ENCODE measurements at places on chromosomes 1 and 21.

DNA sequence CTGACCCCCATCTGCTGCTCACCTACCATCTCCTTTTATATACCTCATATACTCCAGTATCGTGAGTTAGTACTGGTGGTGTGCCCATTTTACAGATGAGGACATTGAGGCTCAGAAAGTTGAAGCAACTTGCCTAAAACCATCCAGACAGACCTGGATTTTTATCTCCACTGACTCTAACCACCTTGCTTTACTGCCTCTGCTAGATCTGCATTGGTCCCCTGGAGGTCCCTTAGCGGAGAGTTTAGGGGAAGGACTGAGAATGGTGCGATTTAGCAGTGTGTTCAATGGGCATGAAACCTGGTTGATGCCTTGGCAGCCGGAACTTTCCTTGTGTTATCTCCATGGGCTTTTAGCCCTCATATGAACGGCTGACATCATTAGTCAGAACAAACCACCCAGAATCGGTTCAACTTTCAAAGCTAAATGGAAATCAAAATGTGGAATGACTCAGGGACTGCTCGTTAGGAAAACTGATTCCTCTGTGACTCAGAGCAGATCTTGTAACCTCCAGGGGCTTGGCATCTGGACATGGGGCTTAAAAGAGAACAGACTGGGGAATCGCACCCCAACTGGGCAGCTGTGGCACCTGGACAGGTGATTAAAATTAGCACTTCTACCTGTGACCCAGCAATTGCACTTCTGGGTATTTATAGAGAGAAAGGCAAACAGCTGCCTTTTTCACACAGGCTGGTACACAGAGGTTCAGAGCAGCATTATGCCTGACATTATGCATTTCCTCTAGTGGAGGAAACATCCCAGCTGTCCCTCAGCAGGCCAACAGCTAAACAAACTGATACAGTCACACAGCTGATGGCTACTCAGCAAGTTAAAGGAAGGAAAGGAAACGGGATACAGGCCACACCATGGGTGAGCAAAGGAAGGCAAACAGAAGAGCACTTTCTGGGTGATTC is 25.3 kb downstream of the TMEM51 start:
- DNase-seq, result no peak

DNA sequence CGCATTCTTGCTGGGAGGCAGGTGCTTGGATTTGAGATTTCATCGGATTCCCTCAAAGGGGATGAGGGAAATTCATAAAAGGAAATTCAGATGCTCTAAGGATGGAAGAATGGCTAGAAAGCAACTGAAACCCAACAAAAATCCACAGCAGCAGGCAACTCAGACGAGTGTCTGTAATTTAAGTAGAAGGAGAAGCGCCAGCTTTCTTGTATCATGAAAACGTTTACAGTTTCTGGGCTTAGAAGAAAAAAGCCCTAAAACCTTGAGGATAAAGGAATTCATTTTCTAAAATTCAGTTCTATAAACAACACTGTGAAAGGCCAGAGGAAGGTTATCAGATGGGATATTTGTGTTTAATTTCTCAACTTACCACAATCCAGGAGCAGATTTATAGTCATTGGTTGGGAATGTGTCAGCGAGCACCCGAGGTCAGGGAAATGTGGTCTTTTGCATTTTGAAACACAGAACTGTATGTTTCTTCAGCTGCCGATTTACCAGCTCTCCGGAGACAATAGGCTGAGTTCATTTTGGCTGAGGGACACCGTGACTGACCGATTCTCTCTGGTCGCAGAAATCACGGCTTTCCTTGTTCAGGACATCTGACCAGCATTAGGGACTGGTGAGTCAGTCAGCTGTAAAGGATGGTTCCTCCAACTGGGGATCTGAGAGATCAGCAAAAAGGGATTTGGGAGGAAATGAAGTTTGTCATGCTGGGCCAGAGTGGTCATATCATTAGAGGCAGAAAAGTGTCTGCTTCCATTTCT is 111.6 kb upstream of the ERRFI1 start:
- DNase-seq, result no peak

DNA sequence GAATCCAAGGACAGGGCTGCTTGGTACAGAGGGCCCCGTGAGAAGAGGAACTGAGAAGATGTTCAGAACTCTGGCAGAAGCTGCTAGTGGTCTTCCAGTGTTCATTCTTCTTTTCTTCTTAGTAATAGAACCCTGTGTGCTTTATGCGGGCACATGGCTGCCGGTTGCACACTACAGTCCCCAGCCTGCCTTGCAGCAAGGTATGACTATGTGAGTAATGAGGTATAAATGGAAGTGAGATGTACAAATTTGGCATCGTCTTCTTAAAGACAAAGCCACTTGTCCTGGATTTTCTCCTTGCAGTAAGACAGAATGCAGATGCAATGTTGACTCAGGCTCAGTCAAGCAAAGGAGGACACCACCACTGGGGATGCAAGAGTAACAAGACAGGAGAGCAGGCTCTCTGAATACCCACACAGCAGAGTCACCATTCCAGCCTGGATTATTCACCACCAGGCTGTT is 15.0 kb upstream of the ATP1B1 start:
- DNase-seq, result peak; percentile 59

DNA sequence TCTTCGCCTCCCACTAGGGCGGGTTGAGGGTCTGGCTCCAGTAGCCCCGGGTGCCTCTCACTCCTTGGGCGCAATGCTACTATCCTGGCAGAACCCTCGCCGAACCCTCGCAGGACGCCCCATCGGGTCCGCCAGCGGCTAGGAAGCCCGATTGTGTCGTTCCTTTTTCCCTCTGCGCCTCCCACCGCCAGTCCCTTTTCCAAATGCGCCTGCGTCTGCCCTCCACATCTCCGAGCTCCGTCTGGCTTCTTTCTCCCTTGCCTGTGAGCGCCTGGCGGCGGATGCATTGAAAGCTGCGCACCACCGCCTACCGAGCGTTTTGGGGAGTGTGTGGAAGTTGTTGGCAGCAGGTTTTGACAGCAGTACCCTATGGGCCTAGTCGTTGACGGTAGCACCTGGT is 1.0 kb upstream of the DIRAS3 start:
- DNase-seq, result no peak

DNA sequence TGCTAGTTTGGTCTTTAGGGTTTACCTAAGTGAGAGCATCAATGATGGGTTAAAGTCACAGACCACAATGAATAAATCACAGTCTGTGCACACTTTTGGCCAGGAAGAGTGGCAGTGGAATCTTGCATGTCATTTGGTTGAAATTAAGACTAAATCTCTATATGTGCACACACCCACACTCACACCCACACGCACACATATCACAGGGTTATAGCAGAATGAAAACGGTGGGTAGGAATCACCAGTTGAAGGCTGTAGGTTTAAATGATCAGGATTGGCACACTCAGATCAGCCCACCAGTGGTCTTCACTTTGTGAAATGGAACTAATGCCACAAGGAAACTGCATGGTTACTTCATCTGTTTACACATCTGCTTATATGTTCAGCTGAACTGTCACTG is 97.6 kb upstream of the ADAR start:
- DNase-seq, result no peak

DNA sequence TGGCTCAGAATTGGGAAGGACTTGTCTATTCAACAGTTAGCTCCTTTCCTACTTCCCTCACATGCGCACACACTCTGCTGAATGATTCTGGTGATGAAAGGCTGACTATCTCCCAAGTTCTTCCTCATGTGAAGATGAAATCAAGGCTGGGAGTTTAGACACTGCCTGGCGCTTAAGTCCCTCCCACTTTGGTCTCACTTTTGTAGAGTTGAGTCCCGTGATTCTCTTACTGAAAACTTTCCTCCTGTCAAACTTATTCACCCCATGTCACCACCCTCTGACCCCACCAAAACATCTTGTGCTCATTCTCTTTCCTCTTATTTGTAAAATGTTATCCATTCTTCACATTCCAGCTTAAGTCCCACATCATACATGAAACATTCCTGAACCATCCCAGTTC is 8.4 kb upstream of the MRPS6 start:
- DNase-seq, result no peak

- no peak for DNase-seq
Measured at GRCh38 chr21:37006486-37007291, at the start of gene RIPPLY3. TSS of gene RIPPLY3 (plus strand) at chr21:37006702. CDS start at chr21:37006773, 71 bp downstream.

DNA sequence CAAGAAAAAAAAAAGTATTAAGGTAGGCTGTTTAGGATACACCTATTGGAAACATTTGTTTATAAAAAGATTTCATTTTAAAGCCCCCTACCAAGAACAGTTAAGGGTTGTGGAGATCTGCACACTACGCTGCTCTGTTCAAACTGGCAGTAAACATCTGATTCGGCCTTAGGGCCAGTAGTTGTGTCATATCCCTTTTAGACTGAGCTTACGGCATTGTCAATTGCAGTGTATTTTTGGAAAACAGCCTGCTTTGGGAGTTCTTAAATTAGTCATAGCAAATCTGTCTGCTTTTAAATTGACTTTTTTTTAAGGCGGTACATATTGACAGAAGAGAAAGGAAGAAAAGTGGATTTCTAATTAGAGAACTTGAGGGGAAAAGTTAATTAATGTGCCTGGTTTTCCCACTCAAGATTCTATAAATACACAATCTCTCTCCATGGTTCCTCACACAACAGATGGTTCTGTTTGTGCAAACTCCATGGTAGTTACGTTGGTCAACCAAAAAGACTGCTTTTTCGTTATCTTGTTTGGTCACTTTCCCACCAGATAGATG is 1.7 kb upstream of the ELK4 start:
- no peak for DNase-seq

DNA sequence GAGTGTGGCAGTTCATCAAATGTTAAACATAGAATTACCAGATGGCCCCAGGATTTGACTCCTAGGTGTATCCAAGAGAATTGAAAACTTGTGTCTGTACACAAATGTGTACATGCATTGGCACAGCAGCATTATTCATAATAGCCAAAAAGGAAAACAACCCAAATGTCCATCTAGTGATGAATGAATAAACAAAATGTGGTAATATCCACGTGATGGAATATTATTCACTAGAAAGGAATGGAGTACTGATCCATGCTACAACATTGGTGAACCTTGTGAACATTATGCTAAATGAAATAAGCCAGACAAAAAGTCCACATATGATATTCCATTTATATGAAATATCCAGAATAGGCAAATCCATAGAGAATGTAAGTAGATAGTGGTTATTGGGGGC is 77.7 kb downstream of the RAVER2 start:
- no peak for DNase-seq

DNA sequence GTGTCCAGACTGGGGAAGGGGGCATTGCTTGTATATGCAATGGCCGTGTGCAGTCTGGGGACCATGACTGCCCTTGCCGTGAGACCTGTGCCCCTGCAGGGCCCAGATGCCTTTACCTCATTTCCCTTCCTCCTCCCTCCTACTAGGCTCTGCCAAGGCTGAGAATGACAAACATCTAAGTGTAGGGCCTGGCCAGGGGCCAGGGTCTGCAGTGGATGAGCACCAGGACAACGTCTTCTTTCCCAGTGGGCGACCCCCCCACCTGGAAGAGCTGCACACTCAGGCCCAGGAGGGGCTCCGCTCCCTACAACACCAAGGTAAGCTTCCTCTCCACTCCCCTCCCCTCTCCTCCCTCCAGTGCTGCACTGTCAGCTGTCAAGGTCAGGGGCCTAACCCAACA is 49.5 kb downstream of the YARS1 start:
- no peak for DNase-seq

GRCh38 chr1:109046671-109047070 is 4.8 kb upstream of the WDR47 start:
- DNase-seq, result no peak

GRCh38 chr21:45391743-45392572 is 13.0 kb upstream of the COL18A1 start:
- no peak for DNase-seq

- DNase-seq, result no peak
Measured at GRCh38 chr1:168591066-168591465, 14.7 kb downstream of the XCL1 start.

Measured in globus pallidus (tissue), 1 donor.